ENCODE measurements at places on chromosomes 1 and 21.
A peak's percentile ranks its signal among the peaks of the same experiment; 100 is the strongest.

- no peak for DNase-seq
Observed at GRCh38 chr1:39132505-39133339, 71.8 kb upstream of the MACF1 start.

DNA sequence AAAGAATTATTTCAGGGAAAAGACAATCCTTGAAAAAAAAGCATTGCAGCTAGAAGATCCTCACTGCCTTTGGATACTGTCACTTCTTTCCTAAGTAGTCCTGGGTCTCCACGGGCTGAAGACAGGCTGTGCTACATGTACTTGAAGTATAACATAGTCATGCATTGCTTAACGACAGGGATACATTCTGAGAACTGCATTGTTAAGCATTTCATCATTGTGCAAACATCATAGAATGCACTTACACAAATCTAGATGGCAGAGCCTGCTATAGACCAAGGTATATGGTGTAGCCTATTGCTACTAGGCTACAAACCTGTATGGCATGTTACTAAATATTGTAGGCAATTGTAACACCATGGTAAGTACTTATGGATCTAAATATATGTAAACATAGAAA lies 54.0 kb downstream of the KIAA0040 start:
- DNase-seq, result no peak

DNA sequence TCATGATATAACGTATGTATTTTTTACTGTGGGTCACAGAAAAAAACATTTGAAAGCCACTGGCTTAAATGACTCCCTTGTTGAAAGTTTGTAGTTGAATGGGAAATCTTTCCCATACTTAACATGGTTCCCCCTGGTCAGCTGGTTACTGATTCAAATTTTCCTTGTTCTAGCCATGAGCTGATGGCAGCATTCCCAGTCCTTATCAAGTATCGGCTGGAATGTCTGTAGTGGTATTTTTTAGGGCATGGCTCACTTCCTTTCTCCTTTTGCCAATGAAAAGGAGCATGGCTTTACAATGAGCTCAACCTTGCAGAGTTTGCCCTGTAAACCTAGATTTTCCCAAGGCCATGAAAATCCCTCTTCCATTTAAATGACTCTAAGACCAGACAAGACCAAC lies 55.7 kb downstream of the GIPC2 start:
- DNase-seq, result no peak

- peak; percentile 43 for DNase-seq
Observed at GRCh38 chr21:45970674-45971615, 10.6 kb upstream of the COL6A1 start.

DNA sequence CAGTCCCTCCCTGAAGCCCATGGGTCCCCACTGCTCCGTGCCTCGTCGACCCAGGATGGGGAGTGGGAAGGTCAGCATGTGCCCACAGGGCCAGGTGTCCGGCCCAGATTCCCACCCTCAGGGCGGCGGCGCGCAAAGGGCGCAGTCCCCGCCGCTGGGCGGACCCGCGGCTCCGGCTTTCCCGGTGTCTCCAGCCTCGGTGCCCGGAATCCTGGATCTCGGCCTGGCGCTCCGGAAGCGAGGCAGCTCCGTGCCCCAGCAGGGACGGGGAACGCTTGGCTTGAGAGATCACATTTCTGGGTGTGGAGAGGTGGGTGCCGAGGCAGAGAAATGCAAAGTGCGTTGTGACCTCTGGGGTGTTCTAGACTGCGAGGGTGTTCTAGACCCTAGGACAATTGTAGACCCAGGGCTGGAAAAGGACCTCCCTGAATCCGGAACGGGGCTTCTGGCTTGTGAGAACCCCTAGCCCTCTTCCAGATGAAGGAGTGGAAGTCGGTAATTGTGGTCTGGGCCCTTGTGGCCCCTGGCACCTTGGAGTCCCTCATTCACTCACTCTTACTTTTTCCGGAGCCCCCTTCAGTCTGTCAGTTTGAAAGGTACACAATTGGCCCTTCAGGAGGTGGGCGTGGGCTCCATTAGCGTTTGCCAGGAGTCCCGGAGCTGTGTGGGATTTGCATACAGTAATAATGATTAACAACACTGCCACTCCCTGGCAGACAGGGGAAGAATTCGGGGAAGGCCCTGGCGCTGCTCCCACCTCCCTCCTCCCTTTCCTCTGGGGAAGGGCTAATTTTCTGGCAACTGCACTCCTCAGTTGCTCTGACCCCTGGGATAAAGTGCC lies 1.6 kb upstream of the KCND3 start:
- no peak for DNase-seq

- DNase-seq, result no peak
Observed at GRCh38 chr1:56788102-56788501, 31.1 kb downstream of the FYB2 start.

DNA sequence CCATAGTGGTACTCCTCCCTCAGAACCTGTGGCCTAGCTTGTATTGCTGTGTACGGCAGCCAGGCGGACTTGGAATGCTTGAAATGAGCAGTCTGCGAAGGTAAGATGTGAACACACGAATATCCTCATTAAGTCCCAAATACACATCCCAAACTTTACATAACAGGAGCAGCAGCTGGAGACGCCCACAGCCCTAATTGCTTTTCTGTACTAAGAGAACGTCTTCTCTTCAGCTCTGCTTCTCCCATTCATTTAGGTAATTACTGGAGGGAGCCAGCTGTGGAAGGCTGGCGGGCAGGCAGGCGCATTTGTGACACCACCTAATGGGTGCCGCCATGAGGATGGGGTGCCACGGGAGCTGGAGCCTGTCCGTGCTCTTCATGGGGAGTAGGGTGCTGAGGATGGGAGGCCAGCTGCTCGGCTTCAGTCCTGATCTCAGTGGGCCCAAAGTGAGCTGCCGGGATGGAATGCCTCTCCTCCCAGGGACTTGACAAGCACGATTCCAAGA lies 66.6 kb upstream of the POU3F1 start:
- DNase-seq, result no peak

DNA sequence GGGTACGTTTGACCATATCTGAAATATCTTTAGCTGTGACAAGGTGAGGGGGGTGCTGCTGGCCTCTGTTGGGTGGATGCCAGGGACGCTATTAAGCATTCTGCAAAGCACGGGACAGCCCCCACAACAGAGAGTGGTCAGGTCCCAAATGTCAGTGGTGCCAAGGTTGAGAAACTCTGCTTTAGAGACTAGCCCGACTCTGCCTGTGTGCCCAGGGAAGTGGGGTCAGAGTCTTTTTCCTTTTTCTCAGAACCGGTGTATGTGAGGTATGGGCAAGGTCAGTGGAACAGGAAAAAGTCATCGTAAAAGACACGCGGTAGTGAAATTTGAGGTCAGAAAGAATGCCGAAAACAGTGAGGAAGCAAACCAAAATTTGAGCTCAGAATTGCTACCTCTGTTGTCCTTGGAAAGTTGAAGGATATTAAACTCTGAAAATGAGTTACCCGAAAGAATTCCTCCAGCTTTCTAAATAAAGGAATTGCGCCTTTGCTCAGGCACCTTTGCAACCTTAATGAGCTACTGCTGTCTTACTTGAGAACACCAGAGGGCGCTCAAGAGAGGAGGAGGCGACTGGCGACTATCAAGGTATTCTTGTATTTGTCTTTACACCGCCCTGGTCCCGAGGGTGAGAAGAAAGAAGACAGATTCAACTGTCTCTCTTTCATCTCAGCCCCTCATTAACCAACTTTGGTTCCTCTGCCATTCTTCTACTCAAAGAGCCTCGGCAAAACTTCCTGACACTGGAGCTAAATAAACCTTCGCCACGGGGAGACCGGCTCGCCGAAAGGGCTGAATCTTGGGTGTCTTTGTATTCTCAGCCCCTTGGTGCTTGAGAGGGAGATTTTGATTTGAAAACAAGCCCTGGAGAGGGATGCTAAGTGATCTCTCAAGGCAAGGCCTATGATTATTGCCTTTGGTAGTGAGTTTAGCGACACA lies 85.4 kb upstream of the OLIG2 start:
- DNase-seq, result peak; percentile 32

DNA sequence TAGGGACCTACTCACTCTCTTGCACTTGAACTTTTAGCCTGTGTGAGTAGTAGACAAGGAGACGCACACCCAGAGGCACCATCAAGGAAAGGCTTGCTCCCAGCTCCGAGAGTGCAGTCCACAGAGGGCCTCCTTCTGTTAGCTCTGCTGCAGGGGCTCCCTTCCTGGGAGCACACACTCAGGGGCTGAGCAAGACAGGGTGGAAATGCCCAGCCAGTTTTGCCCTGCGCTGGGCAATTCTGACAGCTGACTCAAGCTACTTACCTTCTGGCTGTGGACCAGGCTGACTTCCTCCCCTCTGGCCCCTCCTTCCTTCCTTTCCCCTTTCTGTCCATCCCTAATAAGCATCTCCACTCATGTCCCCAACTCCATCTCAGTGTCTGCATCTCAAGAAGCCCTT lies 449.1 kb downstream of the PTPRU start:
- no peak for DNase-seq

- no peak for DNase-seq
Observed at GRCh38 chr21:37862536-37862935, 53.7 kb downstream of the KCNJ6 start.

DNA sequence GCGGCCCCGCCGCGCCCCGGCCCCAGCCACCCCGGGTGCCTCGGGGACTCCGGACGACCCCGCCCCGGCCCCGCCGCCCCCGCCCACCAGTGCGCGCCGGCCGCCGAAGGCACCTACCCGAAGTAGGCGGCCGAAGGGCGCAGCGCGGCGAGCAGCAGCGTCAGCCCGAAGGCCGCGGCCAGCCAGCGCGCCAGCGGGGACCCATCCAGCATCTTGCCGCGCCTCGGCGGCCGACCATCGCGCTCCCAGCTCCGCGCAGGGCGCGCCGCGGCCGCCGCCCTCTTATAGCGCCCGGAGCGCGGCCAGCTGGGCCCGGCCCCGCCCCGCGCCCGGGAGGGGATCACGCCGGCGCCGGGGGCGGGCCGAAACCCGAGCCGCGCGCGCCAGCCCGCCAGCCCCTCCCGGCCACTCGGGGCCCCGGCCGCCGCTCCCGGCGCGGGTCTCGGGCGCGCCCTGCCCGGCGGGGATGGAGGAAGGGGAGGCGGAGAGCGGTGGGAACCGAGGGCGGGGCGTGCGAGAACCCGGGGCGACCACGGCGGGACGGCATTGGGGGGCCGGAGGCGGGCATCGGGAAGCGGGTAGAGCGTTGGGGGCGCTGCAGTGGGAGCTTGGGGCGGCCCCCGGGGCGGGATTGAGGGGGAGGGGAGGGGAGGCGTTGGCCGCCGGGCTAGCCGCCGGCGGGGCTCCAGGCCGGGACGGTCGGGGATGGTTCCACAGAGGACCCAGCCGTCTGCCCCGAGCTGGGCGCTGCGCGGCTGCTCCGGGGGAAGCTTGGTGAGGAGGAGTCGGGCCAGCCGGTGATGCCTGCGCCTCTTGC lies at the start of gene WNT9A:
TSS of gene WNT9A (minus strand) at position 257 of the 817 bp plus-strand sequence. CDS start at position 212, 45 bp downstream.
- no peak for DNase-seq

DNA sequence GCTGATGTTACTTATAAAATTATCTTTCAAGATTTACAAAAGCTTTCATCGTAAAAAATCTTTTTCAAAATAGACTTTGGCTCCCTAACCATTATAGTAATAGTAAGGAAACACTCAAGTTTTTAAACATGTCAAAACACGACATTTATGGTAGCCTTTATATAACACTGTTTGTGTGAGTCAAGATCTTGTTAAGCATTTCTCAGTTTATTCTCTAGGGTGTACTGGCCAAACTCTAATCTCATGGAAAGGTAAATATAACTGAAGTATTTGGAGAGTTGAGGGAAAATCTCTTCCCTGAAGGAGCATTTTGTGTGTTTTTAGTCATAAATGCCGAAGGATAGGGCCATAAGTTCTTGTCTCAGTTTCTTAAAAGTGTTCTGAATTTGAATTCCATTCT lies 790.9 kb upstream of the NCAM2 start:
- no peak for DNase-seq

DNA sequence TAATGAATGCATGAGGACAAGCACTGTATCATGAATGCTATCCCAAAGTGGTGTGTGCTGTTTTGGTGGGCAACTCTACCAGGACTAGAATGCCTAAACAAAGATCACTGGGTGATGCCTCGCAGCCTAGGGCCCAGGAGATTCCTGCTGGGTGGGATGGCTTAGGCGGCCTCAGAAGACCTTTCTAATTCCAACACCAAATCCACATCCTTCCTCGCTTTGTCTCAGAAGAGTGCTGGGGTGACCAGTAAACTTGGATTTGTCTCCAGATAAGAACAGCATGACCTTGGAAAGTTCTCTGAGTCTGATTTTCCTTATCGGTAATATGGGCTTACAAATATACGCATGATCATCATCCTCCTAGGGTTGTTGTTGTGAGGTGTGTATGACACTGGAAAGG lies 76.6 kb downstream of the TLR5 start:
- DNase-seq, result no peak

GRCh38 chr1:234989479-234990327 lies 138.9 kb downstream of the TOMM20 start:
- DNase-seq, result no peak

- no peak for DNase-seq
Observed at GRCh38 chr1:170290276-170290675, 144.5 kb downstream of the NTMT2 start.

DNA sequence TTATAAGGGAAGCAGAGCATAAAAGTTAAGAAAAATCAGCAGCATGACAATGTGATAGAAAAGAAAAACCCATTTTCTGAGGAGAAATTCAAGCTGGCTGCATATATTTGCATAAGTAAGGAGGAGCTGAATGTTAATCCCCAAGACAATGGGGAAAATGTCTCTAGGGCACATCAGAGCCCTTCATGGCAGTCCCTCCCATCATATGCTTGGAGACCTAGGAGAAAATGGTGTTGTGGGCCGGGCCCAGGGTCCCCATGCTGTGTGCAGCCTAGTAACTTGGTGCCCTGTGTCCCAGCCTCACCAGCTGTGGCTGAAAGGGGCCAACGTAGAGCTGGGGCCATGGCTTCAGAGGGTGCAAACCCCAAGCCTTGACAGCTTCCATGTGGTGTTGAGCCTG lies 100.6 kb upstream of the PLPPR4 start:
- no peak for DNase-seq

- no peak for DNase-seq
Observed at GRCh38 chr21:26804895-26805609, 40.2 kb downstream of the ADAMTS1 start.

GRCh38 chr1:198086051-198086745 lies 70.6 kb upstream of the NEK7 start:
- no peak for DNase-seq

DNA sequence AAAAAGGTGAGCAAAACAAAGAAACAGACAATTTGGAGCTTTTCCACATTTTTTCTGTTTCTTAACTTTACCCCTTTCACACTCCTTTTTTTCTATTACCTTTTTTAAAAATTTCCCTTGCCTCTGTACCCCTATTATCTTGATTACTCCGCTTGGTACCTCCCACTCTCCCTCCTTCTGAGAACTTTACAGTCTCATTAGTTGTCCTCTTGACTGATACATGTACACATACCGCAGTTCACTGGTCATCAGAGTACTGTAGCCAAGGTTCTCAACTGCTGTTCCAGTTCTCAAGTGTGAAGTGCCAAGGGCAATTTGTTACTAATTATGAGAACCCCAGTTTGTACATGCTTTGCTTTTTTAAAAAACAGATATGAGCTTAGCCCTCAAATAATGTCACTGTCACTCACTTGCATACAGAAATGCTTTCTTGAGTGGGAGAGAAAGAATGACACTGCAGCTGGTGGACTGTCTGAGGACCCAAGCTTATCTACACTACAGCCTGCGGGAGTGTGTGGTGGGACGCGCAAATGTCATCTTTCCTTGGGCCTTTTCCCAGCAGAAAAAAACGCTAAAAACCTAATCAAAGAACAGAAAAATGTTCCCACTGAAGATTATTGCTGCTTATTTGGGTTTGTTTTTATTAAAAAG lies 160.8 kb downstream of the DISP1 start:
- DNase-seq, result no peak

GRCh38 chr1:100811808-100812207 lies 82.8 kb downstream of the EXTL2 start:
- DNase-seq, result no peak

GRCh38 chr1:221241157-221241556 lies 361.9 kb downstream of the HLX start:
- DNase-seq, result no peak

GRCh38 chr1:18927082-18927653 lies 24.8 kb upstream of the ALDH4A1 start:
- DNase-seq, result no peak
